ENCODE measurements at places on chromosomes 6 and 20.

GRCh38 chr6:153103319-153103655 lies 27.8 kb downstream of the RGS17 start:
- no peak for DNase-seq

DNA sequence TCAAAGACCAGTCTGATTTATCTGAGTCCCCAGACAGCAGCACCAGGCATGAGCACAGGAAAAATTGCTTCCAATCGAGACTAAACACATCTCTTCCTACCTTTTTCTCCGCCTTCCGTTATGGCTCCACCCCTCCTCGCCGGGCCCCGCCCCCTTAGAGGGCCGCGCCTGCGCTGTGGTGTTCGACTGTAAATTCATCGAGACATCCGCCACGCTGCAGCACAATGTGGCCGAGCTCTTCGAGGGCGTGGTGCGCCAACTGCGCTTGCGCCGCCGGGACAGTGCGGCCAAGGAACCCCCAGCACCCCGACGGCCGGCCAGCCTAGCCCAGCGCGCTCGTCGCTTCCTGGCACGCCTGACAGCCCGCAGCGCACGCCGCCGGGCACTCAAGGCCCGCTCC lies 8.9 kb downstream of the REM1 start:
- no peak for DNase-seq

GRCh38 chr6:138431256-138432062 lies 27.4 kb downstream of the HEBP2 start:
- no peak for DNase-seq

- DNase-seq, result no peak
These were observed 313.1 kb upstream of the SUPT3H start for GRCh38 chr6:45690846-45691245.

GRCh38 chr20:16129411-16129810 lies 443.8 kb downstream of the KIF16B start:
- no peak for DNase-seq
